ENCODE measurements at places on chromosomes 11 and 22.

DNA sequence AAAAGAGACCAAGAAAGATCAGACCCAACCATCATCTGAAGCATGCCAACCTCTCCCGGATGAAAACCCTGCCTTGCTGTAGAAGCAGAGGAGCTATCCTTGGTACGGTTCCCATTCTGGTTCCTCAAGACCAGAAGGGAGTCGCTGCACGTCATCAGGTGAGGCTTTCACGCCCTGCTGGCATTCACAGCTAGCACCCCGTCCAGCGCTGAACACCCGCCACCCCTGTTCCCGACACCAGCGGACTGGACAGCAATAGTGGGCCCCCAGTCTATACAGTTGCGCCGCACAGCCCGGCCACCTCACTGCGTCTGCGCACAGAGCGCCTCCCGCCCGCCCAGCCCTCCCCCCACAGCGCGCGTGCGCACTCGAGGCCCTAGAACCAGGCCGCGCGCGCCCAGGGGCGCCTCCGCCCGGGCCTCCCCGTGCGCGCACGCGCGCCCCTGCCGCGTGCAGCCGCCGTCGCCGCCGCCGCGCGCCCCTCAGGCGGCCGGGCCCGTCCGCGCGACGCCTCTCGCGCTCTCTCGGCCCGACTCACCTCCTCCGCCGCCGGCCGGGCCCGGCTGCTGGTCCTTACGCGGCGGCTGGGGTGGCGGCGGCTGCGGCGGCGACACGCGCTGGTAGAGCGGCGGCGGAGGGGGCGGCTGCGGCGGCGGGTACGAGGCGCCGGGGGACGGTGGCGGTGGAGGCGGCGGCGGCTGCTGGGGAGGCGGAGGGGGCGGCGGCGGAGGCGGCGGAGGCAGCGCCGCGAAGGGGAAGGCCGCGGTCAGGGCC lies 706 bp downstream of the SF1 start:
- no peak for DNase-seq

GRCh38 chr11:115185507-115185906 lies 318.7 kb downstream of the CADM1 start:
- no peak for DNase-seq

DNA sequence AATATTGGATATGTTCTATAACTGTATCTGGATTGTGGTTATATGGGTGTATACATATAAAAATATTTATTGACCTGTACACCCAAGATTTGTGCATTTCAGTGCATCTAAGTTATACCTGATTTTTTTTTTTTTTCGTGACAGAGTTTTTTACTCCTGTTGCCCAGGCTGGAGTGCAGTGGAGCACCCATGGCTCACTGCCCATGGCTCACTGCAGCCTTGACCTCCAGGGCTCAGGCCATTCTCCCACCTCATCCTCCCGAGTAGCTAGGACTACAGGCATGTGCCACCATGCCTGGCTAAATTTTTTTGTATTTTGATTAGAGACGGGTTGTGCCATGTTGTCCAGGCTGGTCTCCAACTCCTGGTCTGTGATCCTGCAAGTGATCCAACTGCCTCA lies 24.3 kb downstream of the ATG13 start:
- DNase-seq: no peak

DNA sequence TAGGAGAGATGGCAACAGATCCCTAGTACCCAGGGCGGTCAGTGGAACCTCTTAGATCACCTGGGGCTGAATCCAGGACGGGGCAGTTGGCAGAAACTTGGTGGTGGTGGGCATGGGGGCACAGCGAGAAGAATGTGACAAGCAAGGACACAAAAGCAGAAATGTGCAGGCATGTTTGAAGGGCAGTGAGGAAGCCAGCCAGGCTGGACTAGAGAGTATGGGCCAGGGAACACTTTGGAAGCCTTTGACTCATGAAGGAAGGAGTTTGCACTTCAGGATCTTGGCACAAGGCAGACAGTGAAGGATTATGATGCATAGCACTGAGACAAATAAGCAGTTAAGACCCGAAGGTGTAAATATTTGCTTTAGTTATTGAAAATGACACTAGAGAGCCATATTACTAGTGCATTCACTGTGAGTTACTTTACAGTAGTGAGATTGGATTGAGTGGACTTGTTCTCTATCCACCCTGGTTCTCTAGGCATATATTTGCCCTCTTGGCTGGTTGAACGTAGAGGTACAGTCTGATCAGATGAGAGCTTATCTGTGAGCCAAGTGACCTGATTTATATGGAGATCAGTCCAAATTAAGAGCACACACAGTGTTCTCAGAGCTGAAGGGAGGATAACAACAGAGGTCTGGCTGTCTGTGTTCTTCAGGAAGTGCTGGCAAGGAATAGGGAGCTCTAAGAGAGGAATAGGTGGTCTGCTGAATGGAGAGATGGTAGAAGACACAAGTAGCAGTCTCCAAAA lies 210.4 kb downstream of the SNX19 start:
- no peak for DNase-seq

- DNase-seq: no peak
Observed at GRCh38 chr22:30400159-30400558, 3.3 kb downstream of the SEC14L2 start.

- DNase-seq: no peak
Observed at GRCh38 chr11:72548463-72548862, 114.1 kb upstream of the CLPB start.

DNA sequence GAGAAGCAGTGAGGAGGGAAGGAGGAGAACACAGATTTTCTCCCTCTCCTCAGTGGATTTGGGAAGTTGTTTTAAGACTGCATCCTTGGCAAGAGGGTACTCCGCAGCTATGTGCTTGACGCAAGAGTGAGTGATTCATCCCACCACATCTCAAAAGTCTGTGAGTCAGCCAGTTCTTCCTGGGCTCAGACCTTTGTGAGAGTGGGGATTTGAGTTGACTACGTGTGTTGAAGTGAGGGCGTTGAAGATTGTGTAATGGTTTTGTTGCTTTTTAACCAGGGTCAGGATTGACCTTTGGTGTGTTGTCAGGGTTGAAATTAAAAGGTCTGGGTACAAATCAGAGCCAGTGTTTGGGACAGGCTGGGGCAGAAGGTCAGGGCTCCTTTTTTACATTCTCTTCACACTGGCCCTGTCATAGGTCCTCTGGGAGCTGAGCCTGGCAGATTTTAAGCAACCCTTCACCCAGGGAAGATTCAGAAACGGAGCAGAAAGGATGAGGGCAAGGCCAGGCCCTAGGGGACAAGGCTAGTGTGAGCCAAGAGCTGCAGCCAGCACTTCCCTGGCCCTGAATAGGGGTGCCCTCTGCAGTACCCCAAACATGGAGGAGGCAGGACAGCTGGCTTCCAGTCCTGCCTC lies 4.2 kb upstream of the C11orf86 start:
- no peak for DNase-seq

DNA sequence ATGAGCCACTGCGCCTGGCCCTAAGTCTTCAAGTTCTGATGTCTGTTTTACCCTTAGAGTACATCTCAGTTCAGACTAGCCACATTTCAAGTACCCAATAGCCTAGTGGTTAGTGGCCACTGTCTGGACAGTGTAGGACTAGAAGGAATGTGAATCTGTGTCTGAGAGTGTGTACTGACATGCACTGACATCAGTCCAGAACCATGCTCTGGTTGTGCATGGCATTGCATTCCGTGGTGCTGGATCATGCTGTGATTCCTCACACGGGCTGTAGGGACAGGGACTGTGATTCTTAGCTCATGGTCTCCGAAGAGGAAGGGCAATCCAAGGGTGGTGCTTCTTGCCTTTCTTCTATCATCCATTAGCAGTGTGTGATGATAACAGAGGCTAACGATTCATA lies 41.1 kb downstream of the AMOTL1 start:
- no peak for DNase-seq

DNA sequence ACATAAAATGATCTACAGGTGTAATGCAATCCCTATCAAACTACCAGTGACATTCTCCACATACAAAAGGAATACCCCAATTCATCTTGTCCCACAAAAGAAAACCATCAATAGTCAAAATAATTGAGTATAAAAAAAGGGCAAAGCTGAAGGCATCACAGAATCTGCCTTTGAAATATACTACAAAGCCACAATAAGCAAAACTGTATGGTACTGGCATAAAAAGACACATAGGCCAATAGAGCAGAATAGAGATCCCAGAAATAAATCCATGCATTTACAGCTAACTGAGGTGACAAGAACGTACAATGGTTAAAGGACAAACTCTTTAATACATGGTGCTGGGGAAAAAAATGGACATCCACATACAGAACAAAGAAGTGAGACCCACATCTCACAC lies 31.8 kb downstream of the ZNF195 start:
- DNase-seq: no peak

DNA sequence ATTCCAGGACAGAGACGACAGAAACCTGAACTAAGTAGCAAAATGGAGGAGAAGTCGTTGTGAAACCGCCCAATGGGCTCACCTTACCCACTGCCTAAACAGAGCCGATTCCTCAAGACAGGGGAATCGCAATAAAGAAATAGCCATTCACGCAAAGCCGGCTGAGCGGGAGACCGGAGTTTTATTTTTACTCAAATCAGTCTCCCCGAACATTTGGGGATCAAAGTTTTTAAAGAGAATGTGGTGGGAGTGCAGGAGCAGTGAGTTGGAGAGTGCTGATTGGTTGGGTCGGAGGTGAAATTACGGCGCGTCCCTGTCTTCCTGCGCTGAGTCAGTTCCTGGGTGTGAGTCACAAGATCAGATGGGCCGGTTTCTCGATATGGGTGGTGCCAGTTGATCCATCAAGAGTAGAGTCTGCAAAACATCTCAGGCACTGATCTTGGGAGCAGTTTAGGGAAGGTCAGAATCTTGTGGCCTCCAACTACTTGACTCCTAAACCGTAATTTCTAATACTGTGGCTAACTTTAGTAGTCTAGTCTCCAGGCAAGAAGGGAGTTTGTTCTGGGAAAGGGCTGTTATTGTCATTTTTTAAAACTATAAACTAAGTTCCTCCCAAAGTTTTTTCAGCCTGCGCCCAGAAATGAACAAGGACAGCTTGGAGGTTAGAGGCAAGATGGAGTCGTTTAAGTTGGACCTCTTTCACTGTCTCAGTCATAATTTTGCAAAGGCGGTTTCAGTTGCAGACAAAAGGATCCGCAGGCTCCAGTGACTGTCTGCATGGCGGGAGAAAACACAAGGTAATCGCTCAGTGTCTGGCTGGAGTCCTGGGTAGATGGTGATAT lies 34.1 kb downstream of the OR4D9 start:
- no peak for DNase-seq

DNA sequence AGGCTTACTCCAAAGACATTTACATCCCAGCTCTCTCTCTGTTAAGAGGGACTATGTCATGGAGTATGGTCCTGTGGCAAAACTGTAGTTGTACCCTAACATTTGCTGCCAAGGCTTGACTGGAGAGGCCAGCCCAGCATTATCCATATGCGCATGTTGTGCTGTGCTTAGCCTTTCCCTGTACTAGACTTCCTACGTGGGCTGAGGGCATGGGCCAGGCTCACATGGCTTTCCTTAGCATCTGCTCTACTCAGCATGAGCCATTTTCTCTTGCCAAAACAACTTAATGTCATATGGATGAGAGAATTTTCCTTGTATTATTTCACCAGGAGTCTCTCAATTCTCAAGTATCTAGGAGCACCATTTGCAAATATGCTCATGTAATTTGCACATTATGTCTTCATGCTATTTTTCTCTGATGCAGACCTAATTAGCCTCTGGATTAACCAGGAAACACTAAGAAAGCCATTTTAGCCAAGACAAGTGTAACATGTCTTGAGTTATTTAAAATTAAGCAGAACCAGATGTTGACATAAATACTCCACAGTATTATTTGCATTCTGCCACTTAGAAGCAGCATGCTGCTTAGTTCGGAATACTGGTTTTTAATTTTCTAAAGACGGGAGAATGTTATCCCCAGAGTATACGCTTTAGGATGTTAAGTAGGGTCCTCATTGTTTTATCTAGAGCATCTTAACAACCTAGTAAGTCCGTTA lies 71.7 kb upstream of the FAR1 start:
- DNase-seq: no peak

DNA sequence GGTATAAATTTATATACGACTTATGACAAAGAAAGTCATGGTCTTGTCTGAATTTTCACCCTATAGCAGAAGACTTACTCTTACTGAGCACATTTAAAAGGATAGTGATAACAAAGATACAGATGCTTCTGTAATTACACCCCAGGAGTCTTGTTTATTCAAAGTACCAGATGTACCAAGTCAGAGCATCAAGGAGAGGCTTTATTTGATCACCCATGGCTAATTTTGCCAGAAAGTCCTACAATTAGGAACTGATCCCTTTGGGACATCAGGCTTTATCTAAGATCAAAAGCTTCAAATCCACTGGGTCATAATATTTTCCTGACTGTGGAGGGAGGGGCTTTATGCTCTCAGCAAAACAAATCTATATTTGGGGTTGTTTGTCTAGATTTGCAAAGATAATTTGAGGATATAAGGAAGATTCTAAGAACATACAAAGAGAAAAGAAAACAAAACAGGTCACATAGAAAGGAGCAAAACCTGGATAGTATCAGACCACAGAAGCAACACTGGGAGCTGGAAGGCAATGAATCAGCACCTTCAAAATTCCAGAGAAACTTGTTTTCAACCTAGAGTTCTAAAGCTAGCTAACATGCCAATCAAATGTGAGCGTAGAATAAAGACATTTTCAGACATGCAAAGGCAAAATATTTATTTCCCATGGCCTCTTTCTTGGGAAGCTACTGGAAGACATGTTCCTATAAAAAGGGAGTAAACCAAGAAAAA lies 124.8 kb upstream of the CSNK2A3 start:
- DNase-seq: no peak

GRCh38 chr11:69707176-69707575 lies 3.4 kb upstream of the FGF19 start:
- no peak for DNase-seq

- no peak for DNase-seq
Observed at GRCh38 chr22:50276143-50276542, 6.0 kb upstream of the MAPK11 start.

DNA sequence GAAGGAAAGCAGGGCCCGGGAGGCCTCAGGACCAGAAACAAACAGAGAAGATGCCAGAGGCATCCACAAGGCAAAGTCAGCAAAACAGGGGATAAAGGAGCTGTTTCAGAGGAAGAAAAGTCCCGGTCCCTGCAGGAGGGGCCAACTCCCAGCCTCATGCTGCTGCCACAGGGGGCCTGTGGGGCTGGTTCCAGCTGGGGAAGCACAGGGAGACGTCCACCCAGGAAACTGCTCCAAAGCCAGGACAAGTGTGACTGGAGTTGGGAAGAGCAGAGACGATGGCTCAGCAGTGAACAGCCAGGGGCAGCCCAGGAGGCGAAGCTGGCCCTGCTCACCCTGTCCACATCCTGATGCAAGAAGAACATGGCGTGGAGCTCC lies 454.4 kb downstream of the BRD1 start:
- DNase-seq: no peak

DNA sequence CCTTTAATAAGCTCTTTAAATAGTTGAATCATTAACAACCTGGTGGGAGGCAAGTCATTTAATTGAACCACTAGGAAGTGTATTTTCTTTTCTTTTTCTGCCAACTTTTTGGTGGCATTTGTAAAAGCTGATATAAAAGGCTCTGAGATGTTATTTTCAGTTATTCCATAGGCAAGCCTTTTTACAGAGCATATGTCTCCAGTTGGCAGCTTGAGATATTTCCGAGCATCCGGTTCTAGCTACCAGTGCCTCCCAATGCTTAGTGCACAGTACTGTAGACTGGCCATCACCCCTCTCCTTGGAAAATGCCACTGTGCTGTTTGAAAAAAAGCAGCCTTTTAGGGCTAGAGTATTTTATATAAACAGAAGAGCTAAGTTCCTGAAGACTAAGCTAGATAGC lies 178.7 kb upstream of the SORL1-AS1 start:
- DNase-seq: no peak

All from cortex of kidney (tissue), 1 donor.